Hepatic stellate cell (primary cell): ENCODE measurements at places on chromosomes 1 and 21.

DNA sequence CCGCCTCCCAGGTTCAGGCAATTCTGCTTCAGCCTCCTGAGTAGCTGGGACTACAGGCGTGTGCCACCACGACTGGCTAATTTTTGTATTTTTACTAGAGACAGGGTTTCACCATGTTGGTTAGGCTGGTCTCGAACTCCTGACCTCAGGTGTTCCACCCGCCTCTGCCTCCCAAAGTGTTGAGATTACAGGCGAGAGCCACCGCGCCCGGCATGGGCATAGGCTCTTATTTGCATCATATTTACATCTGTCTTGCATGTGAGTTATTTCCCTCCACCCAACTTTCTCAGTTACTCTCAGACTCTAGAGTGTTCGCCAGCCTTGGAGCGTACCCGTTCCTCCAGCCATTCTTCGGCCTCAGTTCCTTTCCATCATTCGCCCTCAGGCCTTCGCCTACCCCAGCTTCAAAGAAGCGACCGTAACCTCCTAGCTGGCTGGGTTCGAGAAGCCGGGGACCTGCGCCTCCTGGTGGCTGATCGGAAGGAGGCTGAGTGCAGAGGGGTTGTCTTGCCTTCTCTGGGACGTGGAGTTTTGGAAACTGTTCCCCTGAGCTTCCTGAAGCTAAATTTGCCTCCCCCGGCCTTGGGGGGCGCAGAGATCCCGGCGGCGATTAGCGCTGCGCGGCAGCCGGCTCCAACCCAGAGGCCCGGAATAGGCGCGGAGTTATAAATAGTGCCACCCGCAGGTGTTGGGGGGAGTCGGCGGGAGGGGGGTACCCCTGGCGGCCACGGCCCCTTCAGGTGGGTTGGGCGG is 3.6 kb upstream of the ZBTB7B start:
- DNase-seq: peak; percentile 87

- DNase-seq: no peak
These were observed 12.4 kb downstream of the ALX3 start for GRCh38 chr1:110057963-110058518.

- DNase-seq: peak; percentile 22
These were observed 130.6 kb downstream of the URB2 start for GRCh38 chr1:229756666-229757065.

DNA sequence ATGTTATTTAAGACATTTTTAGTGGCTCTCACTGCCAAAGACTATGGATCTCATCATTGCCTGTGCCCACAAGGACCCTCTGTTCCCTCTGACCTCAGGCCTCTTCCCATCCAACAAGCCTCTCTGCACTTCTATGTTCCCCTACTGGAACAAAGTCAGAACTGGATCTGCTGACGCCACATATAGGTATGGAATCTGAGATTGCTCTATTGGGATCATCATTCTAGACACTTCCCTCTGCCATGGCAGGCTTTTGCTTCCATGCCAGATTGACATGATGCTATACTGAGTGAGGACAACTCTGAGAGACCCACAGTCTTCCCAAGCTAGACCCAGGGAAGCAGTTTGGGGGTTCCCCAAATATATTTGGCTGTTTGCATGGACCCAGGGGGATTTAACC is 76.0 kb upstream of the ZNF648 start:
- DNase-seq: no peak

DNA sequence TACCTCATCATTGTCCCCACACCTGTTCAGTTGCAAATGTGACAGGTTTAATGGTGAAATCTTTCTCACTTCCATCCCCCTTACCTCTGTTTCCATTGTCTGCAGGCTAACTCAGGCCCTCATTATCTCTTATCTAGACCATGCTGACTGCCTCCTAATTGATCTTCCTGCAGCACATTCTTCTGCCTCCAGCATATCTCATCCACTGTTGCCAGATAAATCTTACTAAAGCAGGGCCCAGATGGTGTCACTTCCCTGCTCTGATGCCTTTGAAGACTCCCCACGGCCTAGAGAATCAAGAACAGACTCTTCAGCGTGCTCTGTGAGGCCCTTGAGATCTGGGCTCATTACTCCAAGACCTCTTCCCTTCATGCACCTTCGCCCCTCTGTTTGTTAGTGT is 230.1 kb downstream of the DUSP10 start:
- no peak for DNase-seq

GRCh38 chr1:38925391-38925790 is 16.2 kb downstream of the RHBDL2 start:
- no peak for DNase-seq

- no peak for DNase-seq
These were observed 33.0 kb downstream of the ADGRL2 start for GRCh38 chr1:81833722-81834121.

GRCh38 chr21:45451771-45452182 is 46.8 kb downstream of the COL18A1 start:
- no peak for DNase-seq

GRCh38 chr1:208351838-208352237 is 107.7 kb upstream of the PLXNA2 start:
- no peak for DNase-seq

DNA sequence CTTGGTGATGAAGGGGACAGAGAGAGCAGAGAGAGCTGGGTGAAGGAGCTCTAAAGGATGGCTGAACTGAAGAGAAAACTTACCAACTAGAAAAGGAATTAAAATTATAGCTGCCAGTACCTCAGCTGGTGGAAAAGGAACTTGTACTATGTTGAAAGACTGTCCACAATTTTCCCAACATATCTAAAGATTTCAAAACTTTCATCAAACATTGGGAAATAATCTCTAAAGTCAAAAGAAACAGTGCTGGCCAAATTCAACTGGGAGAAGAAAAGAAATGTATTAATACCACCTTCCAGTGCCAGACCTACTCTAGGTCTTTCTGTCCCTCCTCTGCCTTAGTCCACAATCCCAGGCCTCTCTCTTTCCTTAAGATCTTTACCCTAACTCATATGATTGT is 6.1 kb downstream of the SMG5 start:
- no peak for DNase-seq

- no peak for DNase-seq
These were observed 60.8 kb upstream of the EPS8L3 start for GRCh38 chr1:109824349-109825115.

GRCh38 chr1:241997401-241997998 is 1.4 kb downstream of the MAP1LC3C start:
- DNase-seq: no peak

DNA sequence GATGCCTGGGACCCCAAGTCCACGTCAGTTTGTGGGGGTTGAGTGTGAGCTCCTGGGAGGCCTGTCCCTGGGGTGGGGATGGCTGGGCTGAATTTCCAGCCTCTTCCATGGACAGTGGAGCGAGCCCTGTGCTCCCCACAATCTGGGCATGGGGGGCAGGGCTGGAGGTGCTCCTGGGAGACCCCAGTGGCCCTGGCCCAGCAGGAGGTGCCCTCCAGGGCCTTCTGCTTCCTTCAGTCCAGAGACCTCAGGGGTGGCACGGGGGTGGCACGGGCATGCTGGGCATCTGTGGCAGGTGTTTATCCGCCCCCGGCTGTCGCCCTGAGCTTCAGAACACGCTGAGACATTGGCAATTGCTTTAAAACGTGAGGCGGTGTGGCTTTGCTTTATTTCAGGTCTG is 40.9 kb downstream of the MORN1 start:
- DNase-seq: no peak

- no peak for DNase-seq
These were observed 412.8 kb downstream of the AJAP1 start for GRCh38 chr1:5067246-5067645.

GRCh38 chr1:177505905-177506590 is 335.3 kb downstream of the BRINP2 start:
- DNase-seq: no peak

GRCh38 chr1:84892705-84893618 is at the start of gene LPAR3:
Gene LPAR3, minus strand, starts transcription at chr1:84893206. Its CDS starts 27,086 bp downstream, at chr1:84866120.
- no peak for DNase-seq

- no peak for DNase-seq
These were observed 6.7 kb upstream of the EPHA8 start for GRCh38 chr1:22556391-22557104.

- DNase-seq: no peak
These were observed 132.1 kb downstream of the RPS6KC1 start for GRCh38 chr1:213183036-213183672.

DNA sequence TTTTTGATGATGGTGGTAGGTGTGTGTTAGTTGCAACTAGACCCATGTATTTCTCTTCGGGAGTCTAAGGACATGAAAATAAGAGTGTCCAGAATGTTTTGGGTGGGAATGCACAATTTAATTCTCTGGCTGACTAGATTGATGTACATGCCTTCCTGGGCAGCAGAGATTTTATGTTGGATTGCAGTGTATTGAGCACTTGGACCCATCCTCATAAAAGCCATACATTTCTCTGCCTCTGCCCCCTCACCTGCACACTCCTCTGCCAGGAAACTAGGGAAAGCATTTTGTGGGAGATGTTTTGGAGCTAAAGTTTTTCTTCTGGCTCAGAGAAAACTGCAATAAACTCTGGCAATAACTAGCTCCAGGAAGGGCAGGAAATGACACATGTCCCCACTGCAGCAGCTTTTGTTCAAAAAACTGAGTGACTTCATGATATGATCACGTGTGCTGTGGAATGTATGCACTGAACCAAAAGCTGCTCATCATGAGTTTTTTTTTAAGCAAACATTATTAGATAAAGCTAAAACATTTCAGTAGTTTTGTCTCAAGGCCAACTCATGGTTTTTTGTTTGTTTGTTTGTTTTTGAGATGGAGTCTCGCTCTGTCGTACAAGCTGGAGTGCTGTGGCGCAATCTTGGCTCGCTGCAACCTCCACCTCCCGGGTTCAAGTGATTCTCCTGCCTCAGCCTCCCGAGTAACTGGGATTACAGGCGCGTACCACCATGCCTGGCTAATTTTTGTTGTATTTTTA is 17.6 kb downstream of the RIT1 start:
- peak; percentile 83 for DNase-seq

DNA sequence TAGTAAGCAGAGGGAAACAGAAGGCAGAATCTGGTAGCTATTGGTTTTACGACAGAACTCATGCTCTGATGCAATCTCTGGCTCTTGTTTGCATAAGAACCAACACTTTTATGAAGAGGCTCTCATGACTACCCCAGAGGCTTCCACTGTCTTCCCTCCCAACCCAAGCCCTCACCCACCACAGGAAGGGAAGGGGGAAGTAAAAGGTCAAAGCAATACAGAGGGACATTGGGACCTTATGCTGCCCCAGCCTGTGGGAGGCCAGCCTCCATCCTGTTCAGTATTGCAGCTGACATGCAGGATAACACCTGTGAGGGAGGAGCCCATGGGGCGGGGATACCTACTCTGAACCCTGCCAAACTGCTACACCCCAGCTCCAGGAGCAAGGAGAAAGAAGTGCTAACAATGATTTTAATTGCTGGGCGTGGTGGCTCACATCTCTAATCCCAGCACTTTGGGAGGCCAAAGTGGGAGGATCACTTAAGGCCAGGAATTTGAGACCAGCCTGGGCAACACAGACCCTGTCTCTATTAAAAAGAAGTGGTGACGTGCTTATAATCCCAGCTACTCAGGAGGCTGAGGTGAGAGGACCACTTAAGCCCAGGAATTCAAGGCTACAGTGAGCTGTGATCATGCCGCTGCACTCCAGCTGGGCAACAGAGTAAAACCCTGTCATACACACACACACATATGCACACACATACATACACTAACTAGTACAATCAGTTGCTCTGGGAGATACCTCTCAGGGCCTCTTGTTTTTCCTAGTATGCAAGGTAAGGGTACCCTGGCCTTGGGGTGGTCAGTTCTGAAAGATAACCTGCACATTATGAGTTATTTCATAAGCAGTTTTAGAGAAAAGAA is 9.5 kb downstream of the MR1 start:
- no peak for DNase-seq

GRCh38 chr1:156225677-156226014 is 12.8 kb downstream of the PMF1 start:
- DNase-seq: no peak

DNA sequence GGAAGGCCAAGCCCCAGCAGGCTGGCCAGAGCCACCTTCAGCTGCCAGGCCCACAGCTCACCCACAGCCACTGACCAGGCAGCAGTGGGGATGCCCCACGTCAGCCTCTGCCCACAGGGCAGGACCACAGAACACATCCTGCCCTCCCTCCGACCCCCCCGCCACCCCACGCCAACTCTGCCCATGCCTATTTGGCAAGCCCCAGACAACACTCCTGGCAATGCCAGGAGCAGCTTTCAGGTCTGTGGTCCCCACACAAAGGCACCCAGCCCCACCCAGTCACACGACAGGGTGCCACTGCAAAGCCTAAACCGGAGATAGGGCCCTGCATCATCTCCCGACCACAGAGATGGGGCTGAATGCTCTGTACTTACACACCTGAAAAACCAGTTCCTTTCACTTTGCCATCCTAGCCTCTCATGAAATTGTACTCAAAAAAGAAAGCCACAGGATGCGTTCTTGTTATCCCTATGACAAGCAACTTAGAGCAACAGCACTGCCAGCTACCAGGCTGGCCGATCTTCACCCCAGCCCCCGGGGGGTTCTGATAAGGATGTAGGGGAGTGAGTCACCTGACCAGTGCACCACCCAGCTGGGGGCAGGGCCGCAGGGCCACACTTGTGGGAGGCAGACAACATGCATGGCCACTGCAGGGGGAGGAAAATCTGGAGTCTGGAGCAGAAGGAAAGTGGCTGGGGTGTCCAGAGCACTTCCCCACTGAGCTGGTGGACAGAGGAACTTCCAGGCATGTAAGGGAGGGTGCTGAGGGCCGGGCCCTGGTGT is 36.2 kb downstream of the UBE2G2 start:
- DNase-seq: no peak

- DNase-seq: no peak
These were observed 72.4 kb downstream of the CASZ1 start for GRCh38 chr1:10724052-10724494.

DNA sequence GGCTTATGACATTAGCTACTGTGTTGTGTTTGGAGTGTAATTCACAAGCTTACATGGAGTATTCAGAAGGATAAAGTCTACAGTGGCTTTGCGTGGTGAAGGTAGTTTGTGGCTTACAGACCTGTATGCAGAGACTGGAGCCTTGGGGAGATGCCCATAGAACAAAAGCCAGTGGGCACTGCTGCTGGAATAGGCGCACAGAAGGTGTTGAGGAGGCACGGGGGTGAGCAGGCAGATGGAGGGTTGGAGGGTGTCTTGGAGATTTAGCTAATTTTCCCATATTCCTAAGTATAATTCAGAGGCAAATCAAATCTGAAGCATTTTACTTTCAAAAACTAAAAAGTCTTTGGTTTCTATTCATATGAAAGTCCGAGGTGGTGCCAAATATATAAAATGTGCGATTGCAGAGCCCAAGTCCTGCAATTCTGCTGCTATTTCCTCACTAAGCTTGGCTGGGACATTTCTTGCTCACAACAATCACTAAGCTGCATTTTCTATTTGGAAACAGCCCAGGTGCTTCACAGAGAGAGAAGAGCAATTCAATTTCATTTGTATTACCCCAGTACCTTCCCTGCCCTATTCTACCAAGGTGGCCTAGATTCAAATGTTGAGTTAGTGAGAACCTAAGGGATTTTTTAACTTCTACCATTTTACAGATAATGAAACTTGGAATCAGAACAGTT is 48.5 kb downstream of the FH start:
- DNase-seq: no peak

DNA sequence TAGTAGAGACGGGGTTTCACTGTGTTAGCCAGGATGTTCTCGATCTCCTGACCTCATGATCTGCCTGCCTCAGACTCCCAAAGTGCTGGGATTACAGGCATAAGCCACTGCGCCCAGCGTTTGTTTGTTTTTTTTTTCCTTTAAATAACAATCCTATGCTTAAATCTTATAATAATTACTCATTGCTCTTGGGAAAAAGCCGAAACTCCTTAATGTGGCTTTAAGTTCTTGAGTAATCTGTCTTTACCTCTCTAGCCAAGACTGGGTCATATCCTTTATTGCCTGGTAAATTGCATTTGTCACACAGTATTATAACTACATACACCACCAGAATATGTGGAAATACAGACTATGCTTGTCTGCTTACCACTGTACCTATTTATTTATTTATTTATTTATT is 97.1 kb downstream of the MACF1 start:
- DNase-seq: peak; percentile 24
